GM03348 (cell line): ENCODE measurements at places on chromosomes 3 and 15.

- no peak for DNase-seq
Measured at GRCh38 chr3:16398648-16399047, 114.9 kb downstream of the RFTN1 start.

DNA sequence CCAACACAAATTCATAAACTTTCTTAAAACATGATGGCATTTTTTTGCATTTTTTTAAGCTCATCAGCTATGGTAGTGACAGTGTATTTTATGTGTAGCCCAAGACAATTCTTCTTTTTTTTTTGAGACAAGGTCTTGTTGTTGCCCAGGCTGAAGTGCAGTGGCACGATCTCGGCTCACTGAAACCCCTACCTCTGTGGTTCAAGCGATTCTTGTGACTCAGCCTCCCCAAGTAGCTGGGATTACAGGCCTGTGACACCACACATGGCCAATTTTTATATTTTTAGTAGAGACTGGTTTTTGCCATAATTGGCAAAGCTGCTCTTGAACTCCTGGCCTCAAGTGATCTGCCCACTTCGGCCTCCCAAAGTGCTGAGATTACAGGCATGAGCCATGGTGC lies 17.3 kb upstream of the USP50 start:
- no peak for DNase-seq

DNA sequence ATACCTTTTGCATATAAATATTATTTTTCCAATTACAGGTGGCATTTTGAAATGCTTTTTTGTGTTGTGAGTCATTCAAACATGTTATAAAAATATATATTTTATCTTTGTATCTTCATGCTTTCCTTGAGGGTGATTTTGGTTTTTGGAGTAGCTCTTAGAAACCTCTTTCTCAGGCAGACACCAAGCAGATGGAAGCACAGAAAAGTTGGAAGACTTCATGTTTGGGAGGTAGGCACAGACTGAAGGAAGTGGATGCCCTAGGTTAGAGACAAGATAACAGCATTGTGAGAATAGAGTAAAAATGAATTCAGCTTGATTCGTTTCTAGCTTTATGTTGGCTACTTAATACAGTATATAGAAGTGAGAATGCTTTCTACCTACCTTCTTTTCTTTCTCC lies 338.3 kb downstream of the NLGN1 start:
- DNase-seq = no peak

- no peak for DNase-seq
Measured at GRCh38 chr3:27252646-27253045, 116.5 kb downstream of the NEK10 start.

GRCh38 chr15:100944244-100944895 lies 25.2 kb downstream of the LRRK1 start:
- DNase-seq = peak; percentile 40

DNA sequence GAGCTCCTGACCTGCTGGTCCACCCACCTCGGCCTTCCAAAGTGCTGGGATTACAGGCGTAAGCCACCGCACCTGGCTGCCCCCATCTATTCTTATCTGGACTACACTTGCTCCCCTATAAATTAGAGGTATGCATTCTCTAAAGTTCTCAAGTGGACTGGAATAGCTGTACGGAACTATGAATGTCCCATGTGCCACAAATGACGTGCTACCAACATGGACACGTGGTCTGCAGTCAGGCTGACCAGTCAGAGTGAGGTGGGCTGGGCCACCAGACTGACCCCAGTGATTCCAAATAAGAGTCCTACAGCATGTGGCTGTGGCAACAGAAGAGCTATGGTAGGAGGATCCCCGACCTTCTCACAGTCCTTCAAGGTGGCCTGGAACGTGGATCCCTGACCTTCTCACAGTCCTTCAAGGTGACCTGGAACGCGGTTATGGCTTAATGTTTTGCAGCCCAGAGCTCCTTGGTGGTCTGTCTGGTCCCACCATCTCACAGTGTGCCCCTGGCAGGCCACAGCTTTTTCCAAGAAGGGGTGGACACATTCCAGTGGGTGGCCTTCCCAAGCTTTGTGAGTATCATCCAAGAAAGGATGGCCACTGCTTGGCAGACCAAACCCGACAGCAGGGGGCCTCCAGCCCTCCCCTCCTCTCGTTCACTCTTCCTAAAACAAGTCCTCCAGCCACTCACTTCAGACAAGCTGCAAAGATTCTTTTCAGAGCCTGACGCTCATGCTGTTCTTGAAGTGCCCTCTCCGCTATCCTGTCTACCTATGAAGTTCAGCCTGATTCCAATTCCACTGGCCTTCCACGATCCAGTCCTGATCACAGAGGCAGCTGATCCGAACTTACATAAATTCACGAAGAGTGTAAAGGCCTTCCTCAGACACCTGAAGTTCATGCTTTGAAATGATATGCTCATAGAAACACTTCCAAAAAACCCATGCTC lies 4.4 kb downstream of the ADAMTS17 start:
- DNase-seq = no peak

- DNase-seq = no peak
Measured at GRCh38 chr15:100671858-100672543, 69.6 kb downstream of the ASB7 start.

DNA sequence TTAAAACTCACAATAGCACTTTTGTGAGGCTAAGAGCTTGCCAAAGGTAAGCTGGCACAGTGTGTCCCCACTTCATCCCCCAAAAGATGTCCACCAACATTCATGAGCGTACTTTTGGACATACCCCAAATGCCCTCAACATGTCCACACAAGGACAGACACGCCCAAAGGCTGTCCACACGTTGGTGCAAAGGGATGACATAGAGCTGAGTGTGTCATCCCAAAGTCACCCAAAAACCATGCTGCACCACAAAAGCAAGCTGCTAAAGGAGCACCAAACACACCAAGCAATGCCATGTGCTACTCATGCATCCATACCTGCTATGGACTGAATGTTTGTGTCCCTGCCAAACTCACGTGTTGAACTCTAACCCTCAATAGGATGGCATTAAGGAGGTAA lies 57.9 kb downstream of the KLF13 start:
- no peak for DNase-seq

- DNase-seq = no peak
Measured at GRCh38 chr15:63506537-63507035, 2.2 kb downstream of the USP3 start.

DNA sequence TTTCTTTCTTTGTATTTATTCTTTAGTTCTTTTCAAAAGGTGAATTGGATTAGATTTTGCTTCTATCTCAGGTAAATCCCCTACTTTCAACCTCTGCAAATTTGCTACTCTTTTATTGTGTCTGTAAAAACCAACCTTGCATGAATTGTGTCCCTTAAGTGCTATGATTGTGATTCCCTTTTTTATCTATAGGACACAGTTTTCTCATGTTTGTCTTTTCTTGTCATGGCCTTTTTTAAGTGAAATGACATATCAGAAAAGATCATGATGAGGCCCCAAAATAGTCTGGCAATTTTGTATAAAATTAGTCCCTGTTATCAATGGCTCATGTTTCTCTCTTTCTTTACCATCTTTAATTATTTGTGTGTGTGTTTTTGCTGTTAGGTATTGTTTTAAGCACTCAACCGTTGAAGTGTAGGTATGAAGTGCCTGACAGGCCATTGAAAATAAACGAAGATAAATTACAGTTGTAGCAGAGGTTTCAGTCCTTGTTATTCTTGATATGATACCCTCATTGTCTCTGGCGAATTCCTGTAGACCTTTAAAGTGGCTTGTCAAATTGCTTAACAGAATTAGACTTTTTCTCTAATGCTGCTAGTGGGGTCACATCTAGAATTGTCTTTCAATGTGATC lies 184.3 kb downstream of the UBE2E2 start:
- no peak for DNase-seq

GRCh38 chr3:14150078-14150477 lies 25.2 kb downstream of the TMEM43 start:
- DNase-seq = no peak

- DNase-seq = no peak
Measured at GRCh38 chr15:45259796-45260195, 7.8 kb downstream of the SLC28A2 start.

DNA sequence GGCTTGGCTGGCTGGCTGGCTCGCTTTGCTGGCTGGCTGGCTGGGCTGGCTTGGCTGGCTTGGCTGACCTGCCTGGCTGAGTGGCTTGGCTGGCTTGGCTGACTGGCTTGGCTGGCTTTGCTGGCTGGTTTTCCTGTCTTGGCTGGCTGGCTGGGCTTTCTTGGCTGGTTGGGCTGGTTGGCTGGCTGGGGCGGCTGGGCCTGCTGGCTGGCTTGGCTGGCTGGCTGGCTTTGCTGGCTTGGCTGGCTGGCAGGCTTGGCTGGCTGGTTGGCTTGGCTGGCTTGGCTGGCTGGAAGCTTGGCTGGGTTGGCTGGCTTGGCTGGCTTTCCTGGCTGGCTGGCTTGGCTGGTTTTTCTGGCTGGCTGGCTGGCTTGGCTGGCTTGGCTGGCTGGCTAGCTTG lies 435.6 kb downstream of the GOLGA6L6 start:
- no peak for DNase-seq

- DNase-seq = no peak
Measured at GRCh38 chr3:188403404-188403803, 249.4 kb downstream of the LPP start.

GRCh38 chr3:37520907-37521341 lies 340.8 kb upstream of the CTDSPL start:
- no peak for DNase-seq

- no peak for DNase-seq
Measured at GRCh38 chr15:72982714-72983113, 69.5 kb upstream of the NEO1 start.

- DNase-seq = no peak
Measured at GRCh38 chr3:115626006-115626409, 2.7 kb downstream of the GAP43 start.

- peak; percentile 42 for DNase-seq
Measured at GRCh38 chr3:188486126-188486525, 332.2 kb downstream of the LPP start.

- no peak for DNase-seq
Measured at GRCh38 chr15:81547521-81548132, 173.6 kb upstream of the TMC3 start.

DNA sequence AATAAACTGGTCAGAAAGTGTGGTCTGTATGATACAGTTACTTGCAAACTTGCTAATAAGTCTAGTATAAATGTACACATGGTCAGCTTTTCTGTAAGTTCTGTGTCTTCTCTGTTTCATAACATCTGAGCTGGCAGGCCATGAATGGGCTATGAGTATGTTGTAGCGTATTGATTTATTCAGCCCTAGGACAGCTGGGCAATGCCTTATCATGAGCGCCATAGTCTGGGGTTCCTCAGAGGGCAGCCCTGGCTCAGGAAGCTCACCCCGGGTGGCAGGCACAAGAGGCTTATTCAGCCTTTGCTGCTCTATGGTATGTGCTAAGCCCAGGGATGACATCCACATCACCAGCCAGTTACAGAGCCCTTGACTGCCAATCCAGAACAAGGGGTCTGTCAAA lies 50.7 kb upstream of the CCR2 start:
- no peak for DNase-seq
